ENCODE measurements at places on chromosomes 6 and 20. TPM values are rescaled to one million over a fixed set of nuclear protein-coding genes. Genes with fewer than 3 reads are reported as not detected.

GRCh38 chr6:86942769-86943516 lies 5.6 kb downstream of the HTR1E start:
- no peak for DNase-seq

The AIF1 gene
- 11.4 TPM for total RNA-seq

The DEFB132 gene
- not detected for total RNA-seq

The FABP7 gene
- total RNA-seq, result not detected

DNA sequence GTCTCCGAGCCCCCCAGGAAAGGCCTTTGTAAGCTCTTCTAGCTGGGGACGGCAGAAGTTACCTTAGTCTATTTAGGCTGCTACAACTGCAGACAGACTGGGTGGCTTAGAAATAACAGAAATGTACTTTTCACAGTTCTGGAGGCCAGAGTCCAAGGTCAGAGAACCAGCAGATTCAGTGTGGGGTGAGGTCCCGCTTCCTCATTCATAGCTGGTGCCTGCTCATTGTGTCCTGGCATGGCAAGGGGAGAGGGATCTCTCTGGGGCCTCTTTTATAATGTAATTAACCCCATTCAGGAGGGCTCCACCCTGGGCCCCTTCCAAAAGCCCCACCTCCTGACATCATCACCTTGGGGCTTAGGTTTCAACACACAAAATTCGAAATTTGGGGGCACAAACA lies 315.1 kb downstream of the CDH4 start:
- DNase-seq, result no peak

GRCh38 chr6:19299129-19299528 lies 538.0 kb upstream of the ID4 start:
- no peak for DNase-seq

DNA sequence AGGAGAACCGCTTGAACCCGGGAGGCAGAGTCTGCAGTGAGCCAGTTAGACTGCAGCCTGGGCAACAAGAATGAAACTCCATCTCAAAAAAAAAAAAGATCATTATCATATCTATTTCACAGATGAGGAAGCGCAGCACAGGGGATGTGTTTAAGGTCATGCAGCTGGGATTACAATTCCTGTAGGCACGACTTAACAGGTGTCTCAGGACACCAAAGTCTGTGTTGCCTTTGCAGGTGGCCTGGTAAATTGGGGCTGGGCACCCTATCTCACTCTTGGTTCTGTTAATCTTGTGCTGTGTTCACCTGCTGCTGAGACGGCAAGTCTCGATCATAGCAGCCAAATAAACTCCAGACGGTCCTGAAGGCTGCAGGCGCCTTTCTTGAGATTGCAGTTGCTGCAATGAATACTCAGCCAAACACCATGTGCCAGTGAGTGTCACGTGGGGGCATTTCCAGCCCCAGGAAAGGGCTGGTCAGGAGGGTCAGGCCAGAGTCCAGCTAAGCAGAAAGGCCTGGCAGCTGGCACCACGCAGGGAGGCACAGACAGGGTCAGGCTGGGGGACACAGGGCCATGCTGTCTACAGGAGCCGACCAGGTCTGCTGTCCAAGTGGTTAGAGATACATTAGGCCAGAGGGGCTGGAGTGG lies 55.8 kb downstream of the FGD2 start:
- peak; percentile 46 for DNase-seq

The NKX2-4 gene
- total RNA-seq, result not detected

DNA sequence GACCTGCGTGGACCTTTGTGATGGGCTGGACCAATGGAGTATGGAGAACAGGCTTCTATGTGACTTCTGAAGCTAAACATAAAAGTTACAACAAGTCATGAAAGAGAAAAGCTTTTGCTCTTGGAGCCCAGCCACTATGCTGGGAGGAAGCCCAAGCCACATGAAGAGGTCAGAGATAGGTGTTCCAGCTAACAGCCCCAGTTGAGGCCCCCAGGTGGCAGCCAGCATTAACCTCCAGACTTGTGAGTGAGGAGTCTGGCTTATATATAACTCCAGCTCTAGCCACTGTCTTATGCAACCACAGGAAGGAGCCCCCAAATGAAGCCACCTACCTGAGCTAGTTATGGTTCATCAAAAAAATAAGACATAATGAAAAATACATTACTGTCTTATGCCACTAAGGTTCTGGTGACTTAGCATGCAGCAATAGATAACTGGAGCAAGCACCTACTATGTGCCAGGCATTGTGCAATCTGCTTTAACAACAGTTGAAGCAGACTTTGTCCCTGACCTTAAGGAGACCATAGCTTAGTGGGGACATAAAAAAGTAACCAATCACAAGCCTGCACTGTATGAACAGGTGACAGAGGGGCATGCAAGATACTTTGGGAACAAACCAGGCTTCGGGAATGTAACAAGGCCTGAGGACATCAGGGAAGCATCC lies 599.6 kb downstream of the PTPRT start:
- DNase-seq, result no peak

The BPIFB1 gene
- total RNA-seq, result not detected

- no peak for DNase-seq
Measured at GRCh38 chr6:116335612-116336215, 35.0 kb upstream of the DSE start.

DNA sequence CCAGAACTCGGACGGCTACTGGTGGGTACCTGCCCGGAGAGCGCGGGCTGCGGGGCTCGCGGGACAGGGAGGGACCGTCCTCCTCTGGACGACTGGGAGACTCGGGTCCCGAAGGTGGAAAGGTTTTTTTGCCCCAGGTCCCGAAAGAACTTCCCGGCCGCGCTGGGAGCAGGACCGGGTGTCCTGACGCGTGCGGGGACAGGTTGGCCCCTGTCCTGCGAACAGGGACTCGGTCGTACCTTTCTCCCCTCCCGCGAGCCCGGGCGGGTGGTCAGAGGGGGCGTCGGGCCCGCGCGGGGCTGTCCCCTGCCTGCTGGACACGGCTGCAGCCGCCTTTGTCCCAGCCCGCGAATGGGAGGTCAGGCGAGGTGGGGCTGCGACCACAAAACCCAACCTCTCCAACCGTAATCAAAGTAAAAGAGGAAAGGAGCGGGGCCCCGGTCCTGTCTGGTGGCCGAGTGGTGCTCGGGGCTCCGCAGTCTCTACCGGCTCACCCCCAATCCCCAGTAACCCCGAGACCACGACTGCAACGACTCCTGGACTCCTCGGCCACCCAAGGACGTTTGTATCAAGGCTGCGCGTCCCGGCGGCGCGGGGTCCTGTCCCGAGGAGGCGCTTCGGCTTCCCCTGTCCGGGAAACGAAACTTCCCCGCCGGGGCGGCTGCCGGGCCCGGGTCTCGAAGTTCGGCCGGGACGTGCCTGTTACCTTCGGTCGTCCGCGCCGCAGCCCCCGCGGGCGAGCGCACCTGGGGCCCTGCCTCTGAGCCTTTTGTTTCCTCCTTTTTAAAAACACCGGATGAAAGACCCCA lies 798 bp downstream of the DSP start:
- DNase-seq, result peak; percentile 21

- DNase-seq, result no peak
Measured at GRCh38 chr6:165511807-165512206, 151.2 kb downstream of the PDE10A start.

The KCNQ5 gene
- not detected for total RNA-seq

The DPM1 gene
- 49.5 TPM for total RNA-seq

The ARFGEF3 gene
- 2.8 TPM for total RNA-seq

DNA sequence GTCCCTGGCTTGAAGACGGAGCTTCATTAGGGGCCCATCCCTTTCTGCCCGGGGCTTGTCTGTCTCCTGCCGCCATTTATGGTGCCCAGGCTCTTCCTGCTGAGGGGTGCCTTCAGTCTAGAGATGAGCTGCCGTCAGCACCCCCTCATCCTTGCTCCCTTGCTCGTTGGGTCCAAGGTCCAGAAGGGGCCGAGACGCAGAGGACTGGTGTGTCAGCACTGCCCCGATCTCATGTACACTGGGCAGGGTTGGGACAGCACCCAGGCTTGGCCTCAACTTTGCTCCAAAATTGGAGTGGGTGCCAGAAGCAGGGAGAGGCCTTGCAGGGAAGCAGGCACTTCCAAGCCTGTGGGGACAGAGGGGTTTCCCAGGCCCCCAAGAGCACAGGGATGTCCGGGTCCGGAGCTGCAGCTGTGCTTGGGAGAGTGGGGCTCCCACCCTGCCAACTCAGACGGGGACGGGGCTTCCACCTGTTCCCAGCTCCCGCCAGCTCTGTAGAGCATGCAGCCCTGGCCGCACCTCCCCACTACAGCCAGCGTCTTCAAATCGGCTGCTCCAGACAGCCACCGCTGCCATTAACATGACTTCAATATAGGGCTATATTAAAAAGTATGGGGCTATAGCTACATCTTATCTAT lies 488.8 kb downstream of the TENT5A start:
- DNase-seq, result no peak

The TMEM170B gene
- 3.7 TPM for total RNA-seq

DNA sequence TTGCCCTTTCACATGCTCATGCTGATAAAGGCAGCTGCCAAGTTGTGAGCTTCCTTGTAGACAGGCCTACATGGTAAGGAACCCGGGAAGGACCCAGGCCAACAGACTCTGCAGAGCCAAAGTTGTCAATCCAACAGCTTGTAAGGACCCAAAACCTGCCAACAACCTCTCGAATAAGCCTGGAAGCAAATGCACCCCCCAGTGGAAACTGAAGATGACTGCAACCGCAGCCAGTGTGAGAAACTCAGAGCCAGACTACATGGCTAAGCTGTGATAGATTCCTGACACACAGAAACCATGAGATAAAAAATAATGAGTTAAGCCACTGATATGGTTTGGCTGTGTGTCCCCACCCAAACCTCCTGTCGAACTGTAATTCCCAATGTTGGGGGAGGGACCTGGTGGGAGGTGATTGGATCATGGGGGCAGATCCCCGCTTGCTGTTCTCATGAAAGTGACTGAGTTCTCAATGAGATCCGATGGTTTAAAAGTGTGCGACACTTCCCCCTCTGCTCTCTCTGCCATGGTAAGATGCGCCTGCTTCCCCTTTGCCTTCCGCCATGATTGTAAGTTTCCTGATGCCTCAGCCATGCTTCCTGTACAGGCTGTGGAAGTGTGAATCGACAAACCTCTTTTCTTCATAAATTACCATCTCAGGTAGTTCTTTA lies 18.8 kb upstream of the CLPSL2 start:
- no peak for DNase-seq

The CCN5 gene
- 28.7 TPM for total RNA-seq

The TGM3 gene
- total RNA-seq, result not detected

- DNase-seq, result no peak
Measured at GRCh38 chr20:49297605-49298530, 20.0 kb upstream of the ZNFX1 start.

GRCh38 chr6:18861204-18861603 lies 474.1 kb downstream of the RNF144B start:
- no peak for DNase-seq

- DNase-seq, result no peak
Measured at GRCh38 chr6:44030812-44031454, 96.3 kb downstream of the MRPL14 start.

The EDN1 gene
- total RNA-seq, result 3.2 TPM

DNA sequence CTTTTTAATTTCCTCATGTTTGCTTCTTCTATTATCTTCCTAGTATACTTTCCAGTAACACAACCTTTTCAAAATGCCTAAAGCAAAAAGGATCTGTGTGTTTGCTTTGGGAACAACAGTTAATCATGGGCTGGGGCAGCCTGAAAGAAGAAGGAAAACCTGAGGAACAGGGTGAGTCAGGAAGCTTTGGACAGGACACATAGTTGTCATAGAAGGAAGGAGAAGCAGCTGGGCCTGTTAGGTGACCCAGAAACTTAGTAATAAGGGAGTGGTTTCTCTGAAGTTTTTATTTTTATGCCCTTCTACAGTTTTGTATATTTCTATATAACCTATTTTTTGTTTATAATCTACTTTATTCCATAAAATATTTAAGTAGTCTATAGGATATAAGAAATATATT lies 61.4 kb downstream of the CD24 start:
- DNase-seq, result no peak

Measured in heart left ventricle (tissue), 16 donors.